ENCODE measurements at places on chromosomes 5 and 9.
A peak's percentile ranks its signal among the peaks of the same experiment; 100 is the strongest.

DNA sequence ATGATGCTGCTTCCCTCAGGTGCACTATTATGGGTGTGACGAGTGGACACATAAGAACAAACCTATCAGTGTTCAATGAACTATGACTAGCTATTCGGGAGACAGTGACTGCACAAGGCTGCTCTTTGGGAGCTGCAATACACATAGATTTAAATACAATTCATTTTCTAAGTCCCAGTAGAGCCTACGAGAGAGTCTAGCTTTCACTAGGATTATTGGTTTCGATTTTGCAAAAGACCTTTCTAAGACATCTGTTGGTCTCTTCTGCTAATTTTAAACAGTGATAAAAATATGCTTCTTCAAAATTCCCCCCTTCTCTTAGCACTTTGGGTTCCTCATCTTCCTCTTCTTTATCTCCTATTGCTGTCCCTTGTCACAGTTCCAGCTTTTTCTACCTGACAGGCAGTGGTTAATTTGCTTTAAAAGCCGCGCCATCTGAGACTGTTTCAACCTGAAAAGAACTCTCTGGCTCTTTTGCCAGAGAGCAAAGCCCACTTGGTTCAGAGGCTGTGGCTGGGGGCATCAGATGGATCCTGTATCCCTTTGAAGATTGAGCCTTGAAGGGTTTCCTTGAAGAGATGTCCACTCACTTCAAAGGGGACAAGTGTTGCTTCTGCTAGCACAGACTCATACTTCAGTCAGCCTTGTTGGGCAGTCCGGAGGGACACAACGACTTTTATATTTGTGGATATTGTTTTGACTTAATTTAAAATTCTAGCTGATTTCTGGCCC is 241.5 kb downstream of the MAN2A1 start:
- DNase-seq, result no peak

DNA sequence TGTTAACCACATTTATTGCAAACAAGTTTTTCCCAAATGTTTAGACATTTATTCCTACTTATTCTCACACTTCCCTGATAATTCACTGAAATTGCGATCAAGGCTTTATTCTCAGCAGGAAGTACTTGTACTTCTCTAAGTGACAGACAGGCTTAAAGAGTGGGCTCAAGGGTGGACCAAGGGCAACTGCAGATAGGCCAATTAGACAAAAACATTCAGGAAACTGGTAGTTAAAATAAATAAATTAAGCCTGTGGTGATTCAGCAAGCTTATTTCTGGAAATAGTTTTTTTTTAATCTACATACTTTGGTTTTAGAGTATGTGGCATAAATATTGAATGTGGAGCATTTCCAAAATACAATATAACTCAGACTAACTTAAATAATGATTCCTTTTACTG is 136.1 kb downstream of the UGCG start:
- DNase-seq, result peak; percentile 46

DNA sequence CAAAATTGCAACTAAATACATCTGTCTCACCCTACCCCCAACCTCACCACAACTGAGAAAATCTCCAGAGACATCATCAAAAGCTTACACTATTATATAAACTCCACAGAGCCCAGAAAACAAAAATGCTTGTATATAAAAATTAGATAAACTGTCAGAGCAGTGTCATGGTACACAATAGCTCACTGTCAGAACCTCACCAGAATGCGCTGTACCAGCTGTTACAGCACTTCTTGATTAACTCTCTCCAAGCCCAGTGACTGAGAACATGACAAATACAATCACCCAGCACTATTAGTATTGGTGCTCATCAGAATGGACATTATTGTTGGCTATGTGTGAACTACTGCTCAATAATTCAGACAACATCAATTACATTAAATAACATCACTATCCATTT is 65.7 kb downstream of the ZDHHC21 start:
- no peak for DNase-seq

- no peak for DNase-seq
Measured at GRCh38 chr9:130681769-130682420, 11.7 kb upstream of the EXOSC2 start.

- no peak for DNase-seq
Measured at GRCh38 chr5:177996660-177997318, 747 bp upstream of the PROP1 start.

GRCh38 chr5:12757035-12757434 is 852.8 kb upstream of the CTNND2 start:
- DNase-seq, result no peak

GRCh38 chr5:143176048-143176447 is 227.4 kb downstream of the NR3C1 start:
- no peak for DNase-seq

- no peak for DNase-seq
Measured at GRCh38 chr5:127922603-127923002, 161.0 kb upstream of the SLC12A2 start.

GRCh38 chr5:1834721-1835429 is 33.7 kb downstream of the NDUFS6 start:
- DNase-seq, result no peak

GRCh38 chr5:3226196-3226920 is 369.3 kb upstream of the IRX1 start:
- no peak for DNase-seq

- DNase-seq, result no peak
Measured at GRCh38 chr5:143187495-143187894, 216.0 kb downstream of the NR3C1 start.

- no peak for DNase-seq
Measured at GRCh38 chr5:102731693-102732092, 23.4 kb upstream of the PAM start.

DNA sequence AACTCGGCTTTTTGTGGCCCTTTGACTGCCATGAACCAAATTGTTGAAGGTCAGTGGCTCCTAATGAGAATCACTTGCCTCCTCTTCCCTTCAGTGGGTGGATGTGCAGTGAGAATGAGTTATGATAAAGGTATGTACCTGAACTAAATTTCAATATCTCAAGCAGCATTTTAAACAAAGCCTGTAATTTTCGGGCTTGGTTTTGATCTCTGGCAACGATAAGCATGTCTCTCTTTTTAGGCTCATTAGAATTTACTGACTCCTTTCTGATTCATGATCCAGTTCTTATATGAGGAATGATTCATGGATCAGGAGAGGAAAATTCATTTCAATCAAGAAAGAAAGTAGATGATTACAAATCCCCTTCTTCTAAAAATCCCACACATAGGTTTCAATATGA is 305.5 kb downstream of the ARRDC3 start:
- no peak for DNase-seq

All from HFFc6 (cell line).